ENCODE measurements at places on chromosomes 3 and 15.

DNA sequence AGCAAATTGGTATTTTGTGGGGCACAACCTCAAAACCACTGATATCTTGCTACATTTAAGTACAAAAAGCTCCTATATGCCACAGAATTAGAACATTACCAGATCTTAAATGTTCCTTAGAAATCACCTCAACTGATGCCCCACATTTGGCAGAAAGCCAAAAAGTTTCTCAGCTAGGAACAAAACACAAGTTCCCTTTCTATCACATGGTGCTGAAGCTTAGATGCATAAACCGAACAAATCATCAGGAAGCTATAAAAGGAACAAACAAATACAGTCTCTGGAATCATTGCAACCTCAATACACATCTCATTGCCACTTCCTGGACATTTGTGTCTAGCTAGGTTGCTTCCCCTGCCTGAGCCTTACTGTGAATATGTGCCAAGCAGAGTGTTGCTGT, 492.6 kb downstream of the LPP start:
- DNase-seq: no peak

DNA sequence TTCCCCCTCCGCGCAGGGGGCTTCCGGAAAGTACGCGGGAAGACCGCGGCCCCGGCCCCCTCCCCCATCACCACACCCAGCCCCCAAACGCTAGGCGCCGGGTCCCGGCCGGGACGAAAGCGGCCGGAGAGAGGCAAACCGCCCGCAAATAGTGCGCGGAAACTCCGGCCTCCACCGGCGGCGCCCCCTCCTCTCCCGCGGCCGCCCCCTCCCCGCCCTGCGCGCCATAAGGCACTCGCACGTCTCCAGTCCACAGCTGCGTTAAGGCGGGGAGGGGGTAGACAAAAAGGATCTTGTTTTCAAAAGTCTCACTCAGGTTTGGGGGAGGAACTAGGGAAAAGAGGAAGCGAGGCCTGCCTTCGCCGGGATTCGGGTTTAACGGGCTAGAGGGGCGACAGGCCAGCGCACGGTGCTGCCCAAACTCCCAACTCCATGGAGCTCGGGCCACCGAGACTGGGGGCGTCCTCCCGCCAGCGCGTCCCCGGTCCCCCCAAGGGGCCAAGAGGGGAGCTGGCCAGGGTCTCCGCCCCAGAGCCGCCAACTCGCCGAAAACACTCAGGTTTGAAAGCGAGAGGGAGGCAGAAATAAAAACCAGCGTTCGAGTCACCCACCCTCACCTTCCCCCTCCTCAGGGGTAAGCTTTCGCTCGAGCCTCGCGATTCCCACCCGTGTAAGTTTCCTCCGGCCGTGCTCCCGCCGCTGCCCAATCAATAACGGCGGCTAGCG, 1.8 kb downstream of the ANP32A start:
- DNase-seq: peak; percentile 55

DNA sequence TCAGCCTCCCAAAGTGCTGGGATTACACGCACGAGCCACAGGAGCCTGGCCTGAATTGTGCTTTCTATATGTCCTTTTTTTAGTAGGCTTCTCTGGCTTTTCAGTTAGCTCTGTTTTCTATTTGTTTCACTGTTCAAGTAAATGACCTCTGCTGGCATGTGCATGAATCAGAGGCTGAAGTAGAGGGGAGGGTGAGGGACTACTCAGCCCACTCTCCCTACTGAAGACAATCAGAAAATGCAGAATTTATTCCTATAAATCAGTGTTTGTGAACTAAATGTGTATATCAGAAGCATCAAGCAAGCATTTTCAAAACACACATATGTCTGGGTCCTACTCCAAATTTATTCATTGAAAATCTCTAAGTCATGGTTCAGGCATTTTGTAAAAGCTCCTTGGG, 45.0 kb downstream of the ZMAT3 start:
- DNase-seq: no peak

GRCh38 chr3:170178651-170179050, 2.9 kb downstream of the PHC3 start:
- DNase-seq: no peak

DNA sequence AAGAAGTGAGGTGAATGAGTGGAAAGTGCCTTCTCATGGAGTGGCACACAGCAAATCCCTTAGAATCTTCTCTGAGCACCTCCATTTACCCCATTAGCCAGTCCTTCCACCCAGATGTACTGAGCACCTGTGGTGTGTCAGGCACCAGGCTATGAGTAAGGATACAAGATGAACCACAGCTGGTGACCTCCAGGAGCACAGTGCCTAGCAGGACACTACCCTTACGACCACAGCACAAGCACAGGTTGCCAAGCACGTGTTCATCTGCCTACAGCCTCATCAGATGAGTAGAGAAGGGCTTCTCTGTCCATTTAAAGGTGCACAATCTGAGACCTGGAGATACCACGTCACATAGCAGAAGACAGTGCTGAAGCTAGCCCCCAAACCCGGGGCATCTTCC, 6.2 kb downstream of the MYLK start:
- DNase-seq: no peak

GRCh38 chr15:79078763-79079410, 11.7 kb downstream of the RASGRF1 start:
- no peak for DNase-seq

DNA sequence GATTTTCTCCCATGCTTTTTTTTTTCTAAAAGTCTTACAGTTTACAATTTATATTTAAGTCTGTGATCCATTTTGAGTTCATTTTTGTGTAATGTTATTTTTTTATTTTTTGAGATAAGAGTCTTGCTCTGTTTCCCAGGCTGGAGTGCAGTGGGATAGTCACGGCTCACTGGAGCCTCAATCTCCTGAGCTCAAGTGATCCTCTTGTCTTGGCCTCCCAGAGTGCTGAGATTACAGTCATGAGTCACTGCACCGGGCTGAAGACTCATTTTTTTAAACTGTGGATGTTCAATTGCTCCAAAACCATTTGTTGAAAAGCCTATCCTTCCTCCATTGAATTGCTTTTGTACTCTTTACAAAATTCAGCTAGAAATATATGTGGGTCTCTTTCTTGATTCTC, 19.5 kb downstream of the LNP1 start:
- DNase-seq: no peak
